ENCODE measurements at places on chromosomes 3 and 15.

DNA sequence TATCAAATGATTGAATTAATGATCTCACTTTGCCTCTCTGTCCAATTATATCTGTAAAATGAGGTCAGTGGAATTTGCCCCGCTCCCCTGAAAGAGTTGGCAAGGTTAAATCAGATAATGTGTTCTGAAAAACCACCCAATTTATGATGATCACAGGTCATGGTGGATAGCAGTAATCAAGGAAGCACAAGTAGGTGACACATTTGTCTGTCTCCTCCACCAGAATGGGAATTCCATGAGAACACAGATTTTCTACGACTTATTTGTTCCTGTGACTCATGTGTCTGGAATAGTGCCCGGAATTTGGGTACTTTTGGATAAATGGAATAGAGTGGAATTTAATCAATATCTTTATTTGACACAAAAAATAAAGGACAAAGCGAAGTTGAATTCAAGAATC lies 220.9 kb upstream of the SUCLG2 start:
- no peak for DNase-seq

GRCh38 chr3:184713040-184713355 lies 1.1 kb upstream of the MAGEF1 start:
- no peak for DNase-seq

GRCh38 chr3:50264383-50264963 lies 4.5 kb upstream of the SEMA3B start:
- DNase-seq = no peak

DNA sequence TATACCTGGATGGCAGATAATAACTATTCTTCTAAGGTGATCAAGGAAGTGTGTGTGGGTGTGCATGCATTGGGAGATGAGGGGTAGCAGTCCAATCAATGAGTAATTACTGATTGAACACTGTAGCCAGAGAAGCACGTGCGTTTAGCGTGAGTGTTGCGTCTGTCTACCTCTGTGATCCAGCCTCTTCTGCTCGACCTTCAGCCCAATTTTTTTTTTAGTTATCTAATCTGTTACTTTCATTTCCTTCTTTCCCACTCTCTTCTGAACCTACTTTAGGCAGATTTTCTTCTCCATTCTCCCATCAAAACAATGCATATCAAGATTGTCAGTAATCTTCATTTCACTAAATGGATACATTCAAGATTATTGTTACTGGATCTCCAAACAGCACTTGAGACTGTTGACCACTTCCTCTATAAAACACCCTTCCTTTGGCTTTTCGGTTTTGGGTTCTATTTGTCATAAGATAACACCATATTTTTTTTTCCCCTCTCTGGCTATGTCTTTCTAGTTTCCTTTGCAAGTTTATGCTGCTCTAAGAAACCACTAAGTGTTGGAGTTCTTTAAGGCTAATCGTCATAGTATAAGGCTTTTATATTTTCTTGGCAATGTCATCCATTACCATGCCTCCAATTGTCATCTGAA lies 41.0 kb downstream of the MCTP2 start:
- DNase-seq = no peak

GRCh38 chr3:160739079-160739478 lies 17.0 kb upstream of the PPM1L start:
- no peak for DNase-seq

DNA sequence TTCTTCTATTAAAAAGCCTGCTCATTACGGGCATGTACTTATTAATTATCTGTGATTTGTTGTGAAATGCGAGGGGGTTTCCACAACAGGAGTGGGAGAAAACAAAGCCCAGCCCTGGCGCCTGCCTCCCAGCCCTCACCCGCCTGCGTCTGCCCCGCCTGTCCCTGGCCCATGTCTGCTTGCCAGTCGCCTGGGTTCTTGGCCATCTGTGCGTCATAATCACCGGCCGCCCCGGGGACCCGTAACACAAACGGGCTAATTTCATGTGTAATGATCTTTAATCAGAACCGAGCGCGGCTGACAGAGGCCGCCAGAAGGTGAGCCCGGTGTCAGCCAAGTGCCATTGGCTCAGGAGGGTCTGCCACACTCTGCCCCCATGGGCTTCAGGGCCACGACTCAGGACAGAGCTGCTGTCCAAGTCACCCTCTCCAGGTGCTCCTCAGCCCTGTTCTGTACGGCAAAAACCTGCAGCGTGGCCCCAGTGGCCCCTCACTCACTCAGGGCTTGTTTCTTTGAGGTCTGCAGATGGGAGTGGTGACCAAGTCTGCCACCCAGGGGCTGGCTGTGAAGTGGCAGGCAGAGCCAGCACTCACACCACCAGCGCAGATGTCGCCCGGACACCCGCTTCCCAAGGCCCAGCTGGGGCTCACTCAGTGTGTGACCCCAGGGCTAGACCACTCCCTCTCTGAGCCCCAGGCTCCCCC lies 28.8 kb upstream of the TMEM115 start:
- DNase-seq = no peak

GRCh38 chr3:31754575-31755278 lies 222.0 kb downstream of the STT3B start:
- DNase-seq = no peak

GRCh38 chr3:28612232-28612631 lies 263.6 kb upstream of the AZI2 start:
- no peak for DNase-seq

DNA sequence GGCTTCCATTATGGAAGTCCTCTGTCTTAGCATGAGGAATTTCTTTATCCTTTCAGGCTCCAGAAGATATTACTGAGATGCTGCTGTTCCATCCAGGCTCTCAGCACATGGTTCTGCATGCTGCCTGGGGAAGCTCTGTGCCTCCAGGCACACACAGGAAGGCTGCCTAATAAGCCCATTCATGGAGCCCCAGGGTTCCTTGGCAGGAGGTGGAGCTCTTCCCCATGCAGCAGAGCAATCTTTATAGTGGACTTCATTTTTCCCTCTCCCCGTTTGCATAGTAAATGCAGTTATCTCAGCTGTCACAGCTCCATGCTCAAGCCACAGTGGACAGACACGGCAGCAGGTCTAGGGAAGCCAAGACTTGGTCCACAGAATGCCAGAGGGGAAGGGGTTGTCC lies 57.6 kb downstream of the BOC start:
- no peak for DNase-seq

DNA sequence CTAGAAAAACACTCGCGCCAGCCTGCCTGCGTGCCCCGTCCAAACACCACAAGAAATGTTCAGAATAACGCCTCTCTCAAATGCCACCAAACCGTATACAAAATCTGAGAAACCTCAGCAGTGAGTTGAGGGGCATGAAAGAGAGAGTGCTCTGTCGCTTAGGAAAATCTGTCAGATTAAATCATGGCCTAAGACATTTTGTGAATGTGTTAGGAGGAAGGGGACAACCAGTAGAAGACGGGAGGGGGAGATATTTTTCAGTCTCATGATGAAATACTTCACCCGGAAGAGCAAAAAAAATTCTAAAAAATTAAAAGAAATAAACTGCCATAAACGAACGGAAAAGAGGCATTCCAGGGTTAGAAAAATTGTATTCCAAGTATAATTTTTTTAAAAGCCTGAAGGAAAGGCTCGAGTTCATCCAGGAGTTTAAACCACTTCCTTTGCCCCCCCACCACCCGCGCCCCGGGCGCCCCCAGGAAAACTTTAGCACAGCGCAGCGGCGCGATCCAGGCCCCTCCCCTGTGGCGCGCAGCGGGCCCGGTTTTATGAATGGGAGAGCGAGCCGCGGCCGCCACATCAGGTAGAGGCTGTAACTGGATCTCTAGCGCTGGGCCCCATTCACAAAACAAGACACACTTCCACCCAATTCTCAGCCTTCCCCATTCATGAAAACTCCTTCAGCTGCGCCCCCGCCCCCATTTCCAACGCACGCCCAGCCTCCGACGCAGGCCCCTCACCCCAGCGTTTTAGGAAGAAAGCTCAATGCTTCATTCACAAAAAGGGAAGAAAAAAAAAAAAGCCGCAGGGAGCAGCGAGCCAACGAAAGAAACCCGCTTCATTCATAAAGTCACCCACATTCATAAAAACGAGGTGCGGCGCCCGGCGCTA lies 1.4 kb downstream of the ETV5 start:
- DNase-seq = no peak

DNA sequence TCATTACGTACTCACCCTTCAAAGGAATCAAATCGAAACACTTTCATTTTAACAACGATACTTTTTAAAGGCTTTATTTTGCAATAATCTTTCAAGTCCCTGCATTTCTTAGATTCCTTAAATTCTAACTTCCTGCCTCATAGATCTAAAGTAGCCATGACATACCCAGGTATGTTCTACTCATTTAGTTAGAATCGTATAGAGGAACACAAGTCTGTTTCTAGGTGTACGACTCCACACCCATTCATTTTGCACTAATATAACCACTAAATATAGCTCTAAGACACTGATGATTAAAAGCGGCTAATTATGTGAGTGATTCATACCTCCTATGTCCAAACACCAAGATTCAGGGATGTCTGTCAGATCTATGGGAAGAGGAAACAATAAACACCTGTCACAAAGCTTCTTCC lies 1.3 kb downstream of the ATP13A3 start:
- DNase-seq = no peak

DNA sequence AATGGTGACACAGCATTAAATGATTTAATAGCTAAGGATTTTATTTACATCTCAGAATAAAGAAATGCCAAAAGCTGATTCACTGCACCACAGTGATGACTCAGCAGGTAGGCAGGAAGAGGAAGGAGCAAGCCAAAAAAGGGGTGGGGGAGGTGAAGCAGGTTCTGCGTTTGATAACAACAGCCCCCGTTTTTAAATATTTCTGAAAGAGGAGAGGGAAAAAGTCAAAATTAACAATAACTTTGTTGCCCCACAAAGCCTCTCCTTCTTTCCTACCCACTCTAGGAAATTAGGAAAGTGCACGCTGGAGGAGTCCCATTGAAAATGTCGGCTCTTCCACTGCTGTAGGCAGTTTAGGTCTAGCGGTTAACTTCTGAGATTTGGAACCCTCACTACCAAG lies 9.9 kb upstream of the CCDC54 start:
- DNase-seq = no peak

DNA sequence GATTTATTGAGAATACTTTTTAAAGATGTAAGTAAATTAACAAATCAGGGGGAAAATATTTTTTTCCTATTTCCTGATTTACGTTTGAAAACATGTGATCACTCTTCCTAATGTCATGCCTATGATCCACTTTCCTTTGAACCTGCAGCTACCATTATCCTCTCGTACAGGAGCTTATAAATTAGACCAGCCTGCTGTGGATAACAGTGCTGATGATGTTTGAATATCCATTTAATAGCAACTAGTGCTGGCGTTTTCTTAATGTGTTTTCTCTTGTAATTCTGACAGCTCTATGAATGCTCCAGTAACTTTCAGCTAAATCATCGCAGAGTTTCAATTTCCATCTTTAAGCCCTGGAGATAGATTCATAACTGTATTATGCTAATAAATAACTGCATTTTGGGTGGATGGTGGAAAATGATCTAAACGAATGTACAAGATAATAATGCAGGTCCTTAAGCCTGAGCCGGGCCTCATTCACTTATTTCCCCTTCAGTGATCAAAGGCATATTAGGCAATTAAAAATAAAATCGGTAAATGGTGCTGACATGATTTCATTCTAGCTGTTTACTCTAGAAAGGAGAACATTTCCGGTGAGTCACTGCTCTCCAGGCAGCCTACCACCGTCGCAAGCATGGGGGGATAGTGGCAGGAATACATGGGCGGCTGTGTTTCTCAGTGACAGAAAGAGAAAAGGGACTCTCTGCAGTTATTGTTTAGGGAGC lies 58.5 kb upstream of the SLC24A5 start:
- no peak for DNase-seq

DNA sequence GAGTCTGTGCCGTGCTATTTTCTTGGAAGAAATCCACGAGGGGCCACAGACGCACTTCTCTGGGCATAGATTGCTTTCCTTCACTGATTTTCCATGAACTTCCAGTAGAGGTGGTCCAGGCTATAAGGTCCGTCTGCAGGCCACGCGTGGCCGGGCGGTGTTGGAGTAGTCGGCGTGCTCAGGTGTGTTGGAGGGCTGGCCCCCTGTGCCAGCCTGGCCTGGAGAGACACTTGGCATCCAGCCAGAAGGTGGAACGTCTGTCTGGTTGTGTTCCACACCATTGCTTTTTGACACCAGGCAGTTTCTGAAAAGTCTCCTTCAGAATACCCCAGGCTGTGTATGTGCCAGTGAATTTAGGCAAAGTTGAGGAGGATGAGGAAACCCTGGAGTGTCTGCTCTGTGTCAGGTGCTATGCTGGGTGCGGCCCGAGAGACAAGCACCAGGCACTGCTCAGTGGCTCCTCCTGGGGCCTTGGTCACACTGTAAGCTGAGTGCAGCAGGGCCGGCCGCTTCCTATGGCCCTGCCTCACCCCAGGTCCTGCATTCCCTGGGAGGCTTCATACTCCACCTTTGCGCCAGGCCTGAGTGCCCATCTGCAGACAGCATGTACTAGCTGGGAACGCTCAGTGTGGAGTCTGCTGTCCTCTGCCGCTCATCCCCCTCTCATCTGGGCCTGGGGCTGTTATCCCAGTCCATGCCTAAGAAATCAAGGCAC lies 52.1 kb upstream of the TAMM41 start:
- DNase-seq = no peak

DNA sequence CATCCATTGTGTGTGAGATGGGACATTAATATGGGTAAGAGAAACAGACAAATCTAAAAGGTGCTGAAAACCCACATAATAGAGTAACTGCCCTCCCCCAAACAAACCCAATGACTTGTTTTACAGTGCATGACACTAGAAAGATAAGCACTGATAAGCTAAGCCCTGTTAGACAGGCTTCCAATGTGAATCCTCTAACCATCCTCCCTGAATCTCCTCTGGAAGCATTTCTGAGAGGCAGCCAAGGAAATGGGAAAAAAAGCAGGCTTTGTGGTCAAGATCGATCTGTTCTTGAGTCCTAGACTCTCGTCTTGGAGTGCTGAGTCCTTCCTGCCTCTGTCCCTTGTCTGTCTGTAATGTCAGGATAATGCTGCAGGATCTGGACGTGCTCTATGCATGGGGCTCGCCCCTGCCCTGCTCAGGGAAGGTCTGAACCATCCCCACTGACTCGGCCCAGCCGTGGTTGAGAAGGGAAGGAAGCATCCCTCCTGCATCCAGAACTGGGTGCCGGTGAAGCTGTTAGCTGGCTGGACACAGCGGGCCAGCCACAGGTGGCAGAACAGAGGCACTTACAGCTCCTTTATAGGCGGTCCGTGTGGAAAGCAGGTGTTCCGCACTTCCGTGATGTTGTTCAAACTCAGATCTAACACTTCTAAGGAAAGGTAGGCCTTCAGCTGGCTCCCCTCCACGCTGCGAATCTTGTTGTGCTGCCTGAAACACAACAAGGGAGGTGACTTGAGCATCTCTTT lies 84.1 kb downstream of the LRIG1 start:
- no peak for DNase-seq

- DNase-seq = no peak
These were observed 75.8 kb upstream of the MB21D2 start for GRCh38 chr3:192993411-192993810.

- no peak for DNase-seq
These were observed 1007.2 kb upstream of the ALCAM start for GRCh38 chr3:104359546-104359945.

GRCh38 chr3:66985336-66985920 lies 12.7 kb upstream of the KBTBD8 start:
- no peak for DNase-seq

Data from stimulated activated CD4-positive, alpha-beta T cell treated with anti-CD3 and anti-CD28 coated beads, Interleukin-12 subunit alpha, Interleukin-12 subunit beta, amount 100 ng/mL, for 24 hours (primary cell).